ENCODE measurements at places on chromosomes 3 and 15.

GRCh38 chr15:75542386-75542797 is 36.7 kb downstream of the PTPN9 start:
- DNase-seq: no peak

DNA sequence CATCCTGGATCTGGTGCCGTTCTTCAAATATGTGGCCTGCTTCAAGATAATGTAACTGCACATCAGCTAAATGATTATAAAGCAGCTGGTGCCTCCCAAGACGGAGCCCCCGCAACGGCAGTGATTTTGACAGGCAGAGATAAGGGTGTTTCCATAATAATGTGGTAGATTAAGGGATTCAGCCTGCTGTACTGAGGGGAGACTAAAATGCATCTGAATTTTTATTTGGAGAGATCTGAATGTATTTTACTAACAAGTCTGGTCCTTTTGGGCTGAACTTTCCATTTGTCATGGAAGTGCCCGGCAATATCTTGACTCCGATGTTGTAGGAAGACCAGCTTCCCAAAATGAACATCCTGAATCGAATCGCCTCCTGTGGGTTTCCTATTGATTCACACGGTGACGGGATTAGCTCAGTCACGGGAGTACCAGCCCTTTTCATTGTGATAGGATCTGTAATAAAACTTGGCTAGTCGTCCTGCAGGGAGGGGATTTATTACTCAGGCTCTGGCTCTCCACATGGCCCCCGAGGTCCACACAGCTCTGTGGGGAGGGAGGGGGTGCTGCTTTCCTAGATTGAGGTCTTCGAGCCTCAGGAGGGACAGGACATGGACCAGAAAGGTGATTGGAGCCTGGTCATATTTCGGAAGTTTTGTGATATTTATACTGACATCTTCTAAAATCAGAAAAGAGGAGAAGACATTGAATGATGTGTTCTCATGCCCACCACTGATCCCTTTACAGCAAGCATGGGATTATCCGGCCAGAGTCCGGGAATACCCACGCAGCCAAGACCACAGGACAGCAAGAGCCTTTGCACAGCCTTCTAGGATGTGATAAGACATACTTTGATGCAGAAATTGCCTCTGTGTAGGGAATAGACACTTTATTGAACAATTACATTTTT is 2.5 kb upstream of the PCSK6 start:
- no peak for DNase-seq

DNA sequence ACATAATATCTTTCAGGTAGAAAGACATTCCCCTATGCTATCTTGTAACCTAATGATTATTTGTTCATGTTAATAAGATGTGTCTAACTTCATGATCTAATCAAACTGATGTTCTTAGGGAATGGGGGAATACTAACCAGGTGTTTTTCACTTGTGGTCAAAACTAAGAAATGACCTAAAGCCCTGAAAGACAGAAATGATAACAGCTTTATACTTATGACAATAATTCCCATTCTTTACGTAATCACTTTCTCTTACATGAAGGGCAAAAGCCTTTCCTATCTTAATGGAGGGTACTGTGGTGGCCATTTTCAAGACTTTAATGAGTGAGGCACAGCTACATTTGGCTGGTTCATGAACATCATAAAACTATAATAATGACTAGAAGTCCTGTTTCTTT is 33.9 kb upstream of the MEIS2 start:
- no peak for DNase-seq

GRCh38 chr15:60572541-60573421 is 93.8 kb upstream of the ICE2 start:
- DNase-seq: no peak

GRCh38 chr3:49484471-49484870 is 14.4 kb downstream of the DAG1 start:
- no peak for DNase-seq

GRCh38 chr3:190624282-190624681 is 110.4 kb downstream of the IL1RAP start:
- no peak for DNase-seq

DNA sequence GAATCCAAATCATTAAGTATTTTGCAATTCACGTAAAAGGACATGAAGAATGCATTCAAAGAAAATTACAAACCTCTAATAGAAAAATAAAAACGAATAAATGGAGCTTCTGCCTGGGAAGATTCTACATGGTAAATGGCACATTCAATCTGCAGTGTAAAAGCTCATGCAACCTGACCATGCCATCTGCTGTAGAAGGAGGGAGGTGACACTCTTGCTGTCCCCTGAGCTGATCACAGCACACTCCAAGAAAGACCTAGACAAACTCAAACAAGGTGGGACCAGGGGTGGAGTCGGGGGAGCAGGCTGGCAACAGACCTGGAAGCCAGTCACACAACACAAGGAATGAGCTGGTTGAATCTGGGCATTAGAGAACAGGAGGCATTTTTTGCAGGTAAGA is 101.8 kb downstream of the BDH1 start:
- peak; percentile 18 for DNase-seq

- no peak for DNase-seq
These were observed 13.8 kb downstream of the ATP10A start for GRCh38 chr15:25849157-25849921.

DNA sequence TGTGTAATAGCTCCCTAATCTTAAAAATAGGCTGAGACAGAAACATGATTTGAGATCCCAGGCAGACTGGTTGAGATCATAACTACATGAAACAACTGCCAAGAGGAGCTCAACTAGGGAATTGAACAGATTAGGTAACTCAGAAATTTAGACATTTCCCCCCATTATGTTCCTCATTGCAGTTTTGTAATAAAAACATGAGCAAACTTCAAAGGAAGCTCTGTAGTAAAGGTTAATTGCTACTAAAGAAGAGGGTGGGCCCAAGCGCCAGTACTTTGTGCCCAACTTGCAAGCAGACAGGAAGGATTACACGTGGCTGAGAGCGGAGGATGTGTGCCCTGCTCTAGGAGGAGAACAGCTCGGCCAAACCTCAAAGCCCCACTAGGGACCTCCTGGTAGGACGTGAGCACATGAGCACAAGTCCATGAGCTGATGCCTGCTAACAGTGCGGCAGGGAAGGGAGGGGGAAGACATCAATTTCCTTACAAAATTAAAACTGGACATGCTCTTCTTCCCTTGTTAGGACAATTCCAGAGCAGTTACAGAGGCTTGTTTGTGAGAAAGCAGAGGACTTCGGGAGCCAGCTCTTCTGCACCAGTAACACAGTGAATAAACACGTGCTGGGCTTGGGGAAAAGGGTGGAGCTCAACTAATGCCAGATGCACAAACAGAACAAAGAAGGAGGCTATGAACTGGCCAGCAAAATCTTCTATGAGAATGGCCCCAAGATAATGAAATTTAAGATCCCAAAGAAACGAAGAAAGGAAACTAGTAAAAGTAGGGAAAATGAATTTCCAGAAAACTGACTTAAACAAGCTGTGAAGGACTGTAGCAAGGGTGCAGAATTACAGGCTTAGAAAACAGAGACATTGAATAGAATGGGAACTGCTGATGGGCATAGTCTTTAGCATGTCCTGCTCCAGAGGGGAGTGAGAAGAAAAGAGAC is 275.5 kb downstream of the MECOM start:
- no peak for DNase-seq

DNA sequence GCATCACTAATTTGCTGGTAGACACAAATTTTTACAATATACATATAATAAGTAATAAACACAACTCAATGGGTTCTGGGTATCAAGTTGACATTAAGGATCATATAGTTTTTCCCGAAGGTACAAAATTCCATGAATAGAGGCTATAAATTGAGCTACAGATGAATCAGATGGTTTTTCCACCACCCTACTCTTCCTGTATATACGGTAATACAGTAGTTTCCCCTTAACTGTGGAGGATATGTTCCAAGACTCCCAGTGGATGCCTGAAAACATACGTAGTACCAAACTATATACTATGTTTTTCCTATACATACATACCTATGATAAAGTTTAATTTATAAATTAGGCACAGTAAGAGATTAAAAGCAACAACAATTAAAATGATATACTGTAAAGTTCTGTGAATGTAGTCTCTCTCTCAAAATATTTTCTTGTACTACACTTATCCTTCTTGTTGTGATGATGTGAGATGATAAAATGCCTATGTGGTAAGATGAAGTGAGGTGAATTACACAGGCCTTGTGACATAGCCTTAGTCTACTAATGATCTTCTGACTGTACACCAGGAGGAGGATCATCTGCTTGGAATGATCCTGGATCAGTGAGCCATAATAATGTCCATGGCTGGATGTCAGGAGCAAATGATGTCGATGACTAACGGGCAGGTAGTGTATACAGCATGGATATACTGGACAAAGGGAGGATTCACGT is 116.7 kb downstream of the NR1I2 start:
- DNase-seq: no peak

GRCh38 chr15:96406701-96407100 is 76.2 kb downstream of the NR2F2 start:
- DNase-seq: no peak

- DNase-seq: no peak
These were observed 299.8 kb downstream of the CNTN3 start for GRCh38 chr3:74314696-74315095.

- no peak for DNase-seq
These were observed 146.5 kb downstream of the NUP210 start for GRCh38 chr3:13273604-13274105.

DNA sequence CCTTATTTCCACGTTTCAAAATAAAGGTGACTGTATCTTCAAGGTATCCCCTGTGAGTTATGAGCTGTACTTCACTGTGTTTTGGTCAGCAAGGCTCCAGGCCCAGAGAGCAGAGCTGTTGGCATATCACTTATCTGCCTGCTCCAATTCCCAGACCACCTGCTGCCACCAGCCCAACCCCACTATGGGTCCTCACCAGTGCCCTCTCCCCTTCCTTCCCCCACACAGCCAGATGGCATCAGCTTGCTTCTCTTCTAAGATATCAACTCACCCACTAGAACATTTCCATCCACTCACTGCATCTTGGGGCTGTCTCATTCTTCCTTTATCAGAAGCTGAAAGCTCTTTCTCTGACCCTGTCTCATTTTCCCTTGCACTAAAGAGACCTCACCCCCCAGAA is 136.9 kb upstream of the EIF1B start:
- no peak for DNase-seq

DNA sequence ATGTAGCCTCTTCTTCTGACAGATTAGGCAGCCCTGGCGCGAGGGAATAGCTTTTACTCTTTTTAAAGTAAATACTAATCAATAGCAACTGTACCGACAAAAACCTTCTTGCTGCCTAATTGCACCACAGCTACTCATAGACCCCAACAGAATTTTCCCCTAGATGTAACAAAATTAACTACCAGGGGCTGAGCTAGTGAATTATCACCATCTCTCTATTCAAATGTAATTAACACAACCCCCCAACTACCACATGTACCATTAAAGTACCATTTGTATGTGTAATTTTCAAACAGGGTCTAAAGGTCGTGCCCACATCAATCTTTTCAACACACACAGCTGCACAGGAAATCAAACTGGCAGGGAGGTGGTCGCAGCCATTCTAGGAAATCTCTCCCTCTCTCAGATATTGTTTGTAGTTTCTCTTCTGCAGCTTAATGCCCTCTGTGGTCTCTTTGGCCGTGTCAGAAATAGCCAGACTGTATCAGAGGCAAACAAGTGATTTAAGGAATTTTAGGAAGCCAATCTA is 322.9 kb downstream of the RORA start:
- DNase-seq: no peak

DNA sequence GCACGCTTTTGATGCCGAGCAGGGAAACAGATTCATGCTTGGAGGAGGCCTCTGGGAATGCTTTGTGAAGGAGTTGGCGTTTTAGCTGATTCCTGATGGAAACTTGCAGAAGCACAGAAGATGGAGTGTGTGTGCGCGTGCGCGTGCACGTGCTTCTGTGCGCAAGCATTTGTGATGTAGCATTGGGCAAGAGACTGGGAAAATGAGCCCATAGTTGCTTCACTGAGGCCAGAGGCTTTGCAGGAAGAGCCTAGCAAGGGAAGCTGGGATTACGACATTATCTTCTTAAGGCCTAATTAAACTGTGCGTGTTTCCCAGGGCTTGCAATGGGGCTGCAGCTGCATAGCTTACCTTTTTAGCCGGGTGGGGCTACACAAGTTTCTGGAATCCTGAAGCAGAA is 18.1 kb upstream of the AGBL1 start:
- no peak for DNase-seq

DNA sequence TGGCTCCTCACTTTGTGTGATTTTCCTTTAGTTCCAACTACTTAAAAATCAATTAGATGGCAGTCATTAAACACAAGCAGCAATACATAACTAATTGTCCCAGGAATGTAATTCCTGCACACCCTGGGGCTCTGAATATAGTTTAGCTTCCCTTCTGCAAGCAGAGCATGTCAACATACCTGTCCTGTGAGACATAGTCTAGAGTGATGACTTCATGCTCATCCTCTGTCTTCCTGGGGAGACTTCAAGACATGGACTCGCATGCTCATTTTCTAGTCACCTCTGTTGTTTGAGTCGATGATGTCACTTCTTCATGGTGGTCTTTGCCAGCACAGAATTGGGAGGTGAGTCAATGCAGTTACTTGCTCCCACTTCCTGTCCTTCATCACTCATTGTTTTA is 15.7 kb downstream of the C3orf52 start:
- no peak for DNase-seq

DNA sequence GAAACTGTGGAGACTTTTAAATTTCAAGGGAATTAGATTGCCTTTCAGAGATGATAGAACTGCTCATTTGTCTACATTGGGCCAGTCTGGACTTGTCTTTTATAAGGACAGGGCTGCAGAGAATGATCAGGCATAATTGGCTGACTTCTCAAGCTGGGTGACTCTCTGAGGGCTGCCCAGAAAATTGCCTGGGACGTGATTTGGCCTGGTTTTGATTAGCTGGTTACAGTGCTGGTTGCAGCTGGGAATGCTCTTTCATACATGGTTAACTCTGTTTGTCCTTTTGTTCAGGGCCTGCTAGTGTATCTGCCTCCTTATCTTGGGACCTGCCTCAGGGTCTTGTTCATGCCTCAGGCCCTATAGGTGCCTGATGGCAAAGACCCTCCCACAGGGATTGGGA is 245.6 kb downstream of the CLSTN2 start:
- DNase-seq: no peak

DNA sequence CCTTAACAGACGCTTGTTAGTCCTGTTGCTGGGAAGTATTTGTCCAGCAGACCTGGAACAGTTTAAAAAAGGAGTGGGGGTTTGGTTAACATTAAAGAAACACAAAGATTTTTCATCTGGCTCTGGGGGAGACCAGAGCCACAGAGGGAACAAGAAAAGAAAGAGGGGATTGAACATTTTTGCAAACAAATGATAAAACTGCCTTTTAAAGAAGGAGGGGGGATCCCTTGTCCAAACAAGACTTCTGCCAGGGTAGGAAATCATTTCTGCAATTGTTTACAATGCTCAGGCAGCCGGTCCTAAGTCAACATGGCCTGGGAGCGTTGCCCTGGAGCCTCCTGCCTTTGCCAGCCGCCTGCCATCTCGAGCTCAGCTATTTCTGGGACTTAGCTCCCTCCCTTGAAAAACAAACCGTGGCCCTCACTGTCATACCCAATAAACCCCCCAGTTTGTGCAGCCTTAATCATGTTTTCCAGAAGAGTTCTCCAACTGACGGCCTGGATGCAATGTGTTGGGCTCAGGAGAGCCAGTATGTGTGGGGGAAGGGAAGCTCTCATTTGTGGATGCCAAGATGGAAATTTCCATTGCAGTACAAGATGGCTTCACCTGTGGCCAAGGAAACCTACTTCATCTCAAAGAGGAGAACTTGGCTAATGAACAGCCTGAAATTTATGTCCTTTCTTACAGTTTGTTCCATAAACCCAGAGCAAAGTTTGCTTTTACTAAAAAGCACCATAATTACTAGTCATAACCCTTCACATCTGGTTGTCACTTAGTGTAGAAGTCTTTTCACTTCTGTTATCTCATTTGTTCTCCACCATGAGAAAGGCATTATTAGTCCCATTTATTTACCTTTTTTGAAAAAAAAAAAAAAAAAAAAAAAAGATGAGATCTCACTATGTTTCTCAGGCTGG is 75.9 kb upstream of the RNU6-1 start:
- no peak for DNase-seq

All from CD4-positive, alpha-beta T cell treated with Interleukin-10 for 1 hour (primary cell).